Activated CD8-positive, alpha-beta memory T cell treated with anti-CD3 and anti-CD28 coated beads for 1 hour (primary cell): ENCODE measurements at places on chromosomes 3 and 15.

DNA sequence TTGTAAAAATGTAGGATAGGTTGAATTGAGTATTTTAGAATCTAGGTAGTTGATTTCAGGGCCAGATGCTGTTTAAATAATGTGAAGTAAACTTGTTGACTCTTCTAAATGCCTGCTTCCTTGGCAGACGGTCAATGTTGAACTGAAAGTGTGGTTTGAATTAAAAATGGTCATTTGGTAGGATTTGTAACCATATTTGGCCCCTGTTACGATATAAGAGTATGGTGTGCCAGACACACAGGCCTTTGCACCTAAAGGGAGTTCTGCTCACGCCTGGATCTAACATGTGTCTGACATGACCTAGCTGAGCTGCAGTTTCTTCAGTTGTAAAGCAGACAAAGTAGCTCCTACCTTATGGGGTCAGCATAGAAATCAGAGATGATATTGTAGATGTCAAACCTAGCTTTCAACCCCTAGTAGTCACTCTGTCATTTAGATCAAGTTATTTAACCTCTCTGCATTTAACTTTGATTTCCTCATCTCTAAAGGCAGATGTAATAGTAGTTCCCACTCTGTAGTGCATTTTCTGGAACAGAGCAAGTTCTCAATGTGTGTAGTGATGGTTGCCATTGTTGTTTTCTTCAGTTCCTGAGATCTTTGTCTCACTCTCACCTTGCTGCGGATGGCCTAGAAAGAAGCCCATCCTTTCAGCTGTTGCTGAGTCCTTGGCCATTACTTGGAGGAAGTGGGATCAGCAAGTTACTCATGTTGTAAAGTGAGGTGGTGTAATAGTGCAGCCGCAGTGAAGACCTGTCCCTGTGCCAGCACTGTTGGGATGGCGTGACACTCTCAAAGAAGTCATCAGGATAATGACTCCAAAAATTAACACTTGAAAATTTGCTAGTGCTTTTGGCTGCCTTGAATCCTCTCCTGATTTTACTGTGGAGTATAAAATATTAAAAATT is 90.2 kb downstream of the GHSR start:
- no peak for DNase-seq

DNA sequence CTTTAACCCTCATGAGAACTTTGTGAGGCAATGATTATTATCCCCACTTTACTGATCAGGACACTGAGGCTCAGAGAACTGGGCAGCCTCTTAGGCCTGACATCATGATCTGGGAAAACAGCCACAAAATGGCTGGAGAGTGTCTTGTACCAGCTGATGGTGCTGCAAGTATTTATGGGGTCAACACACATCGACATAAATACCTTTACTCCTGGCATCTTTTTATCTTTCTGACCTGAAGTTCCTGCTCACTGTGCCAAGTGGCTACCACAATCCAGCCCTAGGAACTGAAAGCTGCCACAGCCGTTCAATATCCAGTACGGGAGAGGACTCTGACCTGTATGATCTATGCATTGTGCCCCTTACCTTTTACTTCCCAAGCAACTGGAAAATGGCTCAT is 29.2 kb upstream of the MUC13 start:
- DNase-seq, result no peak

DNA sequence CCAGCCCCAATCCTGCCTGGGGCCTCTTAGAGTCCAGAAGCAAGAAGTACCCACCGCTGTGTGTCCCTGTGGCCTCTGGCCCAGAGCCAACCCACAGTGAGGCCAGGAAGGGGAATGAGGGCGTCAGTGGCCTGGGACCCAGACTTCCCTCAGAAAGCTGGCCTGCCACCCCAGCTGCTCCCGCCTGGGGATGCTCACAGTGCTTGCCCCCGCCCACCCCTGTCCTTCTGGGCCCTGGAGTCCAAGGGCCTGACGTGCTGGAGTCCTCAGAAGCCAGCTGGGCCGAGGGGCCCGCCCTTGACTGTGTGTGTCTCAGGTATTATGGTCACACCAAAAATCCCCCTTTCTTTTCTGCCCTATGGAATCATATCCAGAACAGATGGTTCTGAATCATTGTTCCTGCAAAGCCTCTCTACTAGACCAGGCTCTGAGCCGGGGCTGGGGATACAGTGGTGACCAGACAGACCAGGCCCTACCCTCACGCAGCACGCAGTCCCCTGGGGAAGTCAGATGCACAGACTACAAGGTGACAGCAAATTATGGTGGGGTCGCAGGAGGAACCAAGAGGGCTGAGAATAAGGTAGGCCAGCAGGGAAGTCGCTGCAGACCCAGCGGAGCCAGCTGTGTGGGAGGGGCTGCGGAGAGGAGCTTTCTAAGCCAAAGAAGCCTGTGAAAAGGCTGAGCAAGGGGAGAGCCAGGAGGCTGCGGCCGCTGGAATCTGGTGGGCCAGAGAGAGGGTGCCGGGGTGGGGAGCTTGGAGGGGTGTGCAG is 99.1 kb downstream of the VGLL4 start:
- DNase-seq, result no peak

GRCh38 chr3:47260605-47261004 is 22.0 kb downstream of the KIF9 start:
- DNase-seq, result no peak

DNA sequence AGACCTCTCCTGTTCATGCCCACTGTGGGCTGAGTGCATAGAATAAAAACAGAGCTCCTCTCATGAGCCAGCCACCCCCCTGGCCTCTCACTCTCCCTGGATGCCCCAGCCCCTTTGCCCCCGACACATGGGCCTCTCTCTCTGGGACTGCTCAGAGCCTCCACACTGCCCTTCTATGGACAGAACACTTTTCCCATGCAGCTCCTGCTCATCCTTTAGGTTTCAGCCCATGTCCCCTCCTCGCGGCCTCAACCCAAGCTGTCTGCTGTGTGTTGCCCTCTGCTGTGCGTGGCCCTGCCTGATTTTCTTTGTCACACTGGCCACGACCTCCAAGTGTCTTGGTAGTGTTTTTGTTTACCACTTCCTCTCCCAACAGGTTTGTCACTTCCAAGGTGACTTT is 20.7 kb upstream of the PRR23E start:
- no peak for DNase-seq

GRCh38 chr3:100075851-100076730 is 38.2 kb downstream of the FILIP1L start:
- DNase-seq, result no peak

GRCh38 chr3:260898-261297 is 64.3 kb downstream of the CHL1 start:
- no peak for DNase-seq
